CD4-positive, alpha-beta T cell treated with Interferon alpha-2 for 1 hour (primary cell): ENCODE measurements at places on chromosomes 12 and 14.

DNA sequence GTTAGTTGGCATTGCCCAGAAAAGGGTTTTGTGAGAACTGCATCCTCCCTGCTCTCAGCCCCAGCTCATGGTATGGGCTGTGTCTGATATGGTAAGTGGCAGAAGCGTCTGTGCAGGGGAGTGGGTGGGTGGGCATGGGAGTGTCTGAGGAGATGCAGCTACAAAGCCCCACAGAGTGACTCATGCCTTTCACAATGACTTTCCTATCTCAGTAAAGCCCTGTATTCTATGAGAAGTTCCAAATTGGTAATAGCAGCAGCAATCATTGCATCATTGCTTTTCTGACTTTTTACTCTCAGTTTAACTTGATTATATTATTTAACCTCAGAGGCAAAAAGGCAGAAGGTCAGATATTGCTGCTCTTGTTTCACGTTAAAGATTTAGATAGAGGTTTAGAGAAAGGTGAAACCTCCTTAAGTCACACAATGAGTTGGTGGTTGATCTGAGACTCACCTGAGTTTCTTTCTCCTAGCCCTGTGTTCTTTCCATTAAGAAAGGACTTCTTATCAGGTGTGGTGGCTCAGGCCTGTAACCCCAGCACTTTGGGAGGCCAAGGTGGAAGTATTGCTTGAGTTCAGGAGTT, 171.7 kb downstream of the SLC5A8 start:
- no peak for DNase-seq

- no peak for DNase-seq
Measured at GRCh38 chr14:55131370-55132137, 2.5 kb downstream of the LGALS3 start.

DNA sequence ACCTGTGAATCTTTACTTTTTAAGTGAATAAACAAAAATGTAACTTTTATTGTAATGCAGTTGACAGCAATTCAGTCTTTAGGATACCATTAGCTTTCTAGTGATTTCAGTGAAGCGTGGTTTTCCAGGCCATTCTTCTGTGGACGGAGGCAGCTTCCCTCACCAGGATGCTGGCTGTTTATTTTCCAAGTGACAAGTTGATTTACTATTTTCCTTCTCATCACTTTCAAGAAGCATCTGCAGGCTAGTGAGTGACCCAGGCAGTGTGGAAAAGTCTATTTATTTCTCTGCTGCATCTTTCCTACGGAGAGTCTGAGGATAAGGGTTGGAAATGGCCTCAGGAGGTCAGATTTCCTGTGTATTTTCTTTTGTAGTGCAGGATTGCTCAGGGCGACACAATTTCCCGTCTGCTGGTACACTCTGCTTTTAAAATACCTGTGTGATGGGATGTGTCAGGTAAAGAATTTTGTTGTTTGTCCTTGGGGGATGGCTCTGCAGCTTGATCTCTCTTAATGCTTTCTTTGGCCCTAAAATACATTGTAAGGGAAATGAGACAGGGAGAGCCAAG, 467.8 kb downstream of the NRXN3 start:
- no peak for DNase-seq

GRCh38 chr14:21238823-21239518, 30.3 kb downstream of the HNRNPC start:
- DNase-seq, result no peak

DNA sequence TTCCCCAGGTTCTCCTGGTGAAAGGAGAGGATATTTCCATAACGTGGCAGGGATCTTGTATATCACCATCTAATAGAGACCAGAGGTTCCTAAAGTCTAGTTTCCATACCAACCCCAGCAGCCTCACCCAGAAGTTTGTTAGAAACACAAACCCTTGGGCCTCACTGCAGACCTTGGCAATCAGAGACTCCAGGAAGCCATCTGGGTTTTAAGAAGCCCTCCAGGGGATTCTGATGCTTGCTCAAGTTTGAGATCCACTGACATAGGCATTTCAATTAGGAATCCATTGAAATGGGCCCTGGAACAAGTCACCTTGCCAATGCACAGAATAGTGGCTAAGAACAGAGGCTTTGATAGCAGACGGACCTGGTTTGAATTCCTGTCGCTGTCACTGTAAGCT, 2.2 kb upstream of the CMKLR1 start:
- DNase-seq, result no peak

DNA sequence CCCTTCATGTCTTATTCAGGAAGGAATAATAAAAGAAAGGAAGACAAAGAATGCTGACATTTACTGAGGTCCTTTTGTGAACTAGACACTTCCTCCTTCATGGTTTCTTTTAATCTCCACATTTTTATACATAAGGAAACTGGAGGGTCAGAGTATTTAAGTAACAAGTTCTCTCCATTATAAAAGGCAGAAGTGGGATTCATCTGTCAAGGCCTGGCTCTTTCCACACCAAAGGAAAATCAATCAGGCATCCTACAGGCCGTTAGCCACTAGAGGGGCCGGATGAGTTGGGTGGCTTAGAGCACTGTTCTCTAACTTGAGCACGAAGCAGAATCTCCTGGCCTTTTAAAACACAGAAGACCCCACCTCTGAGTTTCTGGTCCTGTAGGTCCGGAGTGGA, 36.8 kb upstream of the NINJ2 start:
- no peak for DNase-seq
